ENCODE measurements at places on chromosomes 1 and 21.

DNA sequence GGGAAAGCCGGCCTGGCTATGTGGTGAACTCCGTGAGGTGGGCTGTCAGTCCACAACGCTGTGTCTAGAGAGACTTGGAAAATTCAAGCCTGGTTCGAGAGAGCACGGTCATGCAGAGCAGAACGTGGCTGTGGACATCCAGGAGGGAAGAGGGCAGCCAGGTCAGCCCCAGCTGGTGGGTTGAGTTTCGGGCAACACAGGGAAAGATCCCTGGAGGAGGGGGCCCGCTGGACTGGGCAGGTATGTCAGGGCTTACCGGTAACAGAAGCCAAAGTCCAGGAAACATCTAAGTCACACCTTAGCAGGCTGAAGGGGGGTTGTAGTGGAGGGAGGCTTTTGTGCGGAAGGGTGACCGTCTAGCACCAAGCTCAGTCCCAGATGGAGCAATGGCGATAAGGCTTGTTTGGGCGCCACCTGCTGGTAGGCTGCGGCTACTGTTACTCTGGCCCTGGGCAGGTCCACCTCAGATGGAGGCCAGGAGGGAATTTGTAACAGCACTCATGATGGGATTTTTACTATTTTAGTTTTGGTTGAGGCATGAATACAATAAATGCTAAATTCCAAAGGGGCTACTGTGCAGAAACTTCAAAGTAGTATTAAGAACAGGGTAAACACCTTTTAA is 143.3 kb upstream of the ZNF644 start:
- DNase-seq = peak; percentile 52

DNA sequence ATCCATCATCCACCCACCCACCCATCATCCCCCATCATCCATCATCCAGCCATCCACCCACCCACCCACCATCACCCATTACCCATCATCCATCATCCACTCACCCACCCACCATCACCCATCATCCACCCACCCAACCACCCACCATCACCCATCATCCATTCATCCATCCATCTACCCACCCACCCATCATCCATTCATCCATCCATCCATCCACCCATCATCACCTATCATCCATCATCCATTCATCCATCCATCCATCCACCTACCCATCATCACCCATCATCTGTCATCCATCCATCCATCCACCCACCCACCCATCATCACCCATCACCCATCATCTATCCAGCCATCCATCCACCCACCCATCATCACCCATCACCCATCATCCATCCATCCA is 81.5 kb downstream of the ADARB1 start:
- DNase-seq = no peak

GRCh38 chr21:20902511-20902910 is 95.7 kb upstream of the NCAM2 start:
- DNase-seq = no peak

GRCh38 chr21:21039624-21040170 is 41.5 kb downstream of the NCAM2 start:
- DNase-seq = no peak

DNA sequence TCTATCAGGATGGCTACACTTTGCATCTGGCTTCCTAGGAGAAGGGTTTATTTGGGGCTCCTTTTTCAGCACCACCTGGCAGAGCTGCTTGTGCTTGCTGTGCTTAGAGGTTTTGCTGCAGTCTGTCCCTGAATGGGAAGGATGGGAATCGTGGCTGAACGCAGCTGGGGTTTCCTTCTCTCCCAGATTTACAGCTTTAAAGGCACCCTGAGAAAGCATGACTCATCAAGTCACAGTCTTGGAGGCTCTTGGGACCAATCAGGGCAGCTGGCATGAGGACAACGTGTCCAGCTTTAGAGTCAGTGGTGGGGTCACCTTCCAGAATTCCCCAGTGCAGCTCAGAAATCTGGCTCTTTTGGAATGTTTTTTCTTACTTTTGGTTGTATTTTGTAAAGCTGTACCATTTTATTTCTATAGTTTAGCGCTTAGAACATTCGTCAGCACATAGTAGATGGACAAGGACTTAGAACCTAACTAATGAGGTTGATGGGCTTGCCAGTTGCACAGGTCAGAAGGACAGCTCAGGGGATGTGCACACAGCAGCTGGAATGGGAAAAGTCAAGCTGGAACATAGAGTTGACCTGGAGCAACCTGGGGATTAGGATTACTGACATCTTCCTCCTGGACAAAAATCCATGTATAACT is 222.6 kb downstream of the PRDM2 start:
- DNase-seq = no peak
